ENCODE measurements at places on chromosomes 13 and 19.

DNA sequence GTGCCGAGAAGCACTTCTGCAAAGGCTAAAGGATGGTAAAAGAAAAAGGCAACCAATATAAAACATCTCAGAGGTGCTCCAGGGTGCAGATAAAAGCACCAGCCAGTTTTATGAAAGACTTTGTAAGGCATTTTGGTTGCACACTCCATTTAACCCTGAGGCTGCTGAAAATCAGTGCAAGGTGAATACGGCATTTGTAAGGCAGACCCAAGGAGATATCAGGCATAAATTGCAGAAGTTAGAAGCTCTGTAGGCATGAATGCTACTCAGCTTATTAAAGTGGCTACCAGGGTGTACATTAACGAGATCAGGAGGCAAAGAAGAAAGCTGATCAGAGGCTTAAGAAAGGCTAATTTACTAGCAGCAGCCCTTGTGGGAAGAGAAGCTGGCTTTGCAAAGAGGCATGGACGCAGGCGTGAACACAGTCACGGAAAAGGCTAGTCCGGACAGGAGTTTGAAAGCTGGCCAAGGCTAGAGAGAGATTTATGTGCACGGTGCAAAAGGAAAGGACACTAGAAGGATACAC lies 99.6 kb downstream of the ZNF429 start:
- H3K27me3 ChIP-seq = no peaks in the 10 kb centered on the region
- H3K36me3 ChIP-seq = no peaks in the 10 kb centered on the region
- peak; percentile 15 for DNase-seq
- peak overlapping the region; percentile 45 for H3K4me3 ChIP-seq
- no peaks in the 10 kb centered on the region for H3K4me1 ChIP-seq
- H3K27ac ChIP-seq = no peak overlapping the region

DNA sequence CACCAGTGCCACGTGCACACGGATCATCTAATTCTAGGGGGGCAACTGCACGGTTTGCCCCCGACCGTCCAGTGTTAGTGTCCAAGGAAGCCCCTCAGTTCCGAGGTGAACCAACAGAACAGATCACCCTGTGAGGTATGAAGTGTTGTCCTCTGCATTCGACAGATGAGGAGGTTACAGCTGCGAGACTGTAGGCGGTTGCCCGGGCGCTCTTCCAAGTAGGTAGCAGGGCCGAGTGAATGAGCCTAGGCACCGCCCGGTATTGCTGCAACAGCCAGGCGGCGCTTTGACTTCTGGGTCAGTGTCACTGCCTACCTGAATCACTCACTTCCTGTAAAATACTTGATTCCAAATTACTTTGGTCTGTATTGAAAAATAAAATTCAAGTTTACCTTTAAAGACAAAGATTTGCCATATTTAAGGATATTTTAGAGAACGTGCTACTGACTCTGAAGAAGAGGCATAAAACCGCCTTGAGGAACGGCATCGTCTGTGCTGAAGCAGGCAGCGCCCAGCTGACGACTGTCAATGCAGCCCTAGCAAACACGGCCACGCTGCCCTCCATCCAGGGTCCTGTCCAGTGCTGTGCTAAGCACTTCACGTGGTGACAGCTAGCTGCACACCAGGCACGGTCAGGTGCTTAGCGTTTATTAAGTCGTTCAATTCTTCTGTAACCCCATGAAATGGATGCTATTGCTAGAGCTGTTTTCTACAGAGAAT lies 19.3 kb upstream of the RASA3 start:
- H3K27me3 ChIP-seq = no peaks in the 10 kb centered on the region
- no peaks in the 10 kb centered on the region for H3K36me3 ChIP-seq
- H3K4me3 ChIP-seq = no peak overlapping the region
- H3K4me1 ChIP-seq = no peaks in the 10 kb centered on the region
- H3K27ac ChIP-seq = no peak overlapping the region
- DNase-seq = peak; percentile 41

DNA sequence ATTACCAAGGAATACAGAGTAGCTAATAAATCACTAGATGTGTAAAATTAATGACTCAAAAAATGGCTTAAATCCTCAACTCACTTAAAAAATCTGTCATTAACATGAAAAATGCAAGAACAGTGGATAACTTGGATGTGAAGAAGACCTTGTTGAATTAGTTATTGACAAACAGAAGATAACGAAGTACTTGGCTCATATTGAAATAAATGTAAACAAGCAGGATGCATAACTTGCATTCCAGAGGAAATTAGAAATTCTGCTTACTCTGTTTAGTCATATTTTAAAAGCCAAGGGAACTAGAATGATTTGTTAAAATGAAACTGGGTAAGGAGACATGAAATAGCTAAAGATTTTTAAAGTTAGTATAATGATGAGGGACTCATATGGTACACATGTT lies 1812.2 kb downstream of the PCDH9 start:
- no peak overlapping the region for H3K4me3 ChIP-seq
- no peaks in the 10 kb centered on the region for H3K36me3 ChIP-seq
- H3K4me1 ChIP-seq = no peaks in the 10 kb centered on the region
- DNase-seq = peak; percentile 3
- no peak overlapping the region for H3K27ac ChIP-seq
- no peaks in the 10 kb centered on the region for H3K27me3 ChIP-seq

DNA sequence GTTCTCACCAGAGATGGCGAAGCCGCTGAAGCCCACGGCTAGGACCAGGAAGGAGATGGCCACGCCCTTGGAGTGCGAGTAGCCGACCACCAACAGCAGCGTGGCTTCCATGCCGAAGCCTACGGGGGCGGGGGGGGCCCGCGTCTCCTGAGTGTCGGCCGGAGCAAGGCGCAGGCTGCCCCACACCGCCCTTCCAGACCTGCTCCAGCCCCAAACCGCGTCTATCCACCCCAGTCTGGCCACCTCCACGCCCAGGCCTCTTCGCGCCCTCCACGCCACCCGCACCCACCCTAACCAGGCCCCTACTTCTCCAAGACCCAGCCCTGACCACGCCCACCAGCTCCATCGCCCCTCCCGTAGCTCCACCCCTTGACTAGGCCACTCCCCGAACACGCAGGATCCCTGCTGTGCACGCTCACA lies 6.2 kb downstream of the GFY start:
- H3K4me3 ChIP-seq = no peak overlapping the region
- no peaks in the 10 kb centered on the region for H3K4me1 ChIP-seq
- DNase-seq = no peak
- peaks cover 80% of the 10 kb centered on the region for H3K27me3 ChIP-seq
- no peak overlapping the region for H3K27ac ChIP-seq

GRCh38 chr13:46565808-46566750 lies 13.1 kb downstream of the LRCH1 start:
- no peak overlapping the region for H3K4me3 ChIP-seq
- peaks cover 6% of the 10 kb centered on the region for H3K4me1 ChIP-seq
- no peak overlapping the region for H3K27ac ChIP-seq
- no peaks in the 10 kb centered on the region for H3K27me3 ChIP-seq
- DNase-seq = no peak

DNA sequence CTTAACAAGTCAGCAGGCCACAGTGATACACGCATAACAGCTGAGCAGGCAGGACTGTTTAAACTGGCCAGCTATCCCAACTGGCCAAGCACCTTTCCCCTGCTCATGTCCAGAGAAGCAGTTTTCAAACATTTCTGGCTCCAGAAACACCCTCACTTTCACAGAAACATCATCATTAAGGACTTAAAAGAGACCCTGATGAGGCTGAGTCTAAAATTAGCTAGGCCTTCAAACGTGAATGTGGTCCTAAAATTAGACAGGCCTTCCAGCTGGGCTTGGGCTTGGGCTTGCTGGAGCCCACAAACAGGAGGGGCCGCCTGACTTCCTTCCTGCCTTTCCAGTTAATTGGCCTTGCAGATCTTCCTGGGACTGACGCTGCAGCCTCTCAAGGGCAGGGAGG lies 334.2 kb downstream of the DNAJC15 start:
- no peak overlapping the region for H3K27ac ChIP-seq
- no peak for DNase-seq
- H3K36me3 ChIP-seq = no peaks in the 10 kb centered on the region
- H3K4me3 ChIP-seq = no peak overlapping the region
- no peaks in the 10 kb centered on the region for H3K4me1 ChIP-seq

- DNase-seq = no peak
- no peaks in the 10 kb centered on the region for H3K36me3 ChIP-seq
- no peak overlapping the region for H3K27ac ChIP-seq
Measured at GRCh38 chr13:29271606-29272005, 323.9 kb downstream of the SLC7A1 start.

DNA sequence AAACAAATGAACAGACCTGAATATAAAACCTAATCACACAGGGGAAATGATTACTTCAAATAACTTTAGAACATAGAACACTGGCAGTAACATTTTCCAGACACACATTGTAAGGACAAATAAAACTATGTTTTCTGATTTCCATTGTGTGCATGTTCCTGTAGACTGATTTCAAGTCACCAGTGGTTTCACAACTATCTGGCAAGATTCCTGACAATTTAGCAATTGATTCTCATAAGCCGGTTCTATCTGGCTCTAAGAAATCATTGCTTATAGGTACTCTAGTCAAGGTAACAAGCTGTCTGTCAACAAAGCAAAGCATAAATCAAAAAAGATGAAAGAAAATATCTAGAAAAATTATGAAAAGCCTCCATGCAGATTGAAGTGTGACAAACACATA lies 19.6 kb upstream of the PCCA start:
- no peak overlapping the region for H3K4me3 ChIP-seq
- no peak overlapping the region for H3K27ac ChIP-seq
- no peak for DNase-seq
- no peaks in the 10 kb centered on the region for H3K4me1 ChIP-seq

GRCh38 chr19:9075064-9075949 lies 11.6 kb upstream of the OR1M1 start:
- peak; percentile 99 for DNase-seq
- H3K27me3 ChIP-seq = no peaks in the 10 kb centered on the region
- H3K27ac ChIP-seq = no peak overlapping the region
- no peaks in the 10 kb centered on the region for H3K36me3 ChIP-seq

GRCh38 chr19:34316247-34316646 lies 48.7 kb upstream of the GPI start:
- H3K4me1 ChIP-seq = peaks cover 22% of the 10 kb centered on the region
- H3K27me3 ChIP-seq = no peaks in the 10 kb centered on the region
- H3K36me3 ChIP-seq = peaks cover 2% of the 10 kb centered on the region
- no peak for DNase-seq

- peaks cover 9% of the 10 kb centered on the region for H3K36me3 ChIP-seq
- peaks cover 10% of the 10 kb centered on the region for H3K4me1 ChIP-seq
- no peak overlapping the region for H3K4me3 ChIP-seq
- H3K27me3 ChIP-seq = no peaks in the 10 kb centered on the region
Measured at GRCh38 chr19:45087531-45087930, 5.4 kb upstream of the PPP1R37 start.

GRCh38 chr13:109900320-109900719 lies 113.9 kb upstream of the IRS2 start:
- H3K36me3 ChIP-seq = no peaks in the 10 kb centered on the region
- no peaks in the 10 kb centered on the region for H3K27me3 ChIP-seq
- no peak overlapping the region for H3K4me3 ChIP-seq
- no peaks in the 10 kb centered on the region for H3K4me1 ChIP-seq

DNA sequence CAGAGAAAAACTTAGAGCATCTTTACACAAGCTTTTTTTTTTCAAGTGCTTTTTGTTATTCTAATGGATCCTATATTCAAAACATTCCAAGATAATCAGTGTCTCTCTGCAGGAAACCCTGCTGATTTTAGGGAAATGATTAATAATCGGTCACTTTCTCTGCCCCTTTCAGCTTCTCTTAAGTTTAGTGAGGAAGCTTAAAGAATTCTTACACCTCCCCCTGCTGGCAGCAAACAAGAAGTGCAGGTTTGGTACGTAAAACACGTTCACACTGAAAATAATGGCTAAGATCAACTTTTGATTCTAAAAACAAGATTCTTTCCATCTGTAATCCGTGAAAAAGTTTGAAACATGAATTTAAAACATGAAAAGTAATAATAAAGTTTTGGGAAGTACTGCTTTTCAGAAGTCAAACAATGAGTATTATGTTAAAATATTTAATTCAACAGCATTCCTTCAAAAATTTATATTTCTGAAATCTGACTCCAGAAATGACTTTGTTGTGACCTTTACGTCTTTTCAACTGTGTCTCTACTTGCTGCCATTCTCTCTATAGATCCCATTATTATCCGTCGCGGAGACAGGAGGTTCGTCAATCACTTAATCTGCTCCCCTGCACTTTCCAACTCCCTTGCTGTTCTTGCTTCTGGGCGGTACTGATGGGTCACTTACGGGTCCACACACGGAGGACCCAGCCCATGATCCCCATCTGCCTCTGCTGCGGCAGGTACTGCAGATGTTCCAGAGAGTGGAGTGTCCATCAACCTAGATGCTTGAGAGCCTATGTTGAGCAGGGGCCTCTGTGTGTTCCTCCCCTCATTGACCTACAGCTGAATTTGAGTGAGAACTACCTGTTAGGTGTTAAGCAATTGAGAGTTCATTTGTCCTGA lies 203.1 kb upstream of the EDNRB start:
- no peaks in the 10 kb centered on the region for H3K36me3 ChIP-seq
- H3K4me1 ChIP-seq = no peaks in the 10 kb centered on the region
- no peak overlapping the region for H3K27ac ChIP-seq
- H3K4me3 ChIP-seq = peak overlapping the region; percentile 8
- DNase-seq = peak; percentile 83

GRCh38 chr13:72221276-72221962 lies 354.4 kb upstream of the DACH1 start:
- DNase-seq = no peak
- no peaks in the 10 kb centered on the region for H3K27me3 ChIP-seq
- no peak overlapping the region for H3K27ac ChIP-seq
- no peaks in the 10 kb centered on the region for H3K4me1 ChIP-seq
- H3K36me3 ChIP-seq = no peaks in the 10 kb centered on the region

- DNase-seq = no peak
- no peaks in the 10 kb centered on the region for H3K4me1 ChIP-seq
- H3K27me3 ChIP-seq = no peaks in the 10 kb centered on the region
- H3K4me3 ChIP-seq = no peak overlapping the region
Measured at GRCh38 chr13:84980571-84980970, 818.6 kb downstream of the SLITRK6 start.
